ENCODE measurements at places on chromosomes 5 and 9.

- no peak for DNase-seq
Measured at GRCh38 chr9:7171396-7172153, 413.8 kb downstream of the KDM4C start.

GRCh38 chr5:124000538-124000937, 488.6 kb downstream of the CSNK1G3 start:
- no peak for DNase-seq

DNA sequence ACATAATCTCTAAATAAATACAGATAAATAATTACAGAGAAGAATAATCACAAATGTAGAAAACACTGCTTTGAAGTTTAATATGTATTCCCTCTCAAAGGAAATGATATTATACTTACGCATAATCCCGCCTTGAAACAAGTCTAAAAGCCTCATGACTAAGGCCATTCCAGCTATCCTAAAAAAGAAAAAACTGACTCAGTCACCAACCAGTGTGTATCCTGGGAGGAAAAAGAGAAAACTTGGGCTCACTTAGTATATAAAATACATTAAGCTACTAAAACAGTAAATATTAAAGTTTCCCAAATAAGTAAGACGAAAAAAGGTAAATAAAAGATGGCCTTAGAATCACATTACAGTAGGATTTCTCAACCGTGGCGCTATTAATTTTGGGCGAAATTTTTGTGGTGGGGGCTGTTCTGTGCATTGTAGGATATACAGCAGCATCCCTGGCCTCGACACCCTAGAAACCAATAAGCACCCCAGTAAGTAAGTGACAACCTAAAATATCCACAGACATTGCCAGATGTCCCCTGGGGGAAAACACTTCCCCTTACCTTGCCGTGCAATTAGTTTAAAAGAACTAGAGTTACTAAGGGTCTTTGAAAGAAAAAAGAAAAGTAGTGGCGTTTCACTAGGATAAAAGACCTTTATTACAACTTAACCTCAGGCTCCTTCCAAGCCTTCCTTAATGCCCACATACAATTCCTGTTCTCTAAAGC, 1.1 kb downstream of the HSPA9 start:
- DNase-seq, result no peak

- DNase-seq, result no peak
Measured at GRCh38 chr9:4854265-4854590, 61.5 kb downstream of the RCL1 start.

GRCh38 chr9:132077881-132078698, 1.6 kb downstream of the MED27 start:
- peak; percentile 46 for DNase-seq

- DNase-seq, result no peak
Measured at GRCh38 chr9:108322326-108323098, 533.3 kb downstream of the ACTL7B start.

DNA sequence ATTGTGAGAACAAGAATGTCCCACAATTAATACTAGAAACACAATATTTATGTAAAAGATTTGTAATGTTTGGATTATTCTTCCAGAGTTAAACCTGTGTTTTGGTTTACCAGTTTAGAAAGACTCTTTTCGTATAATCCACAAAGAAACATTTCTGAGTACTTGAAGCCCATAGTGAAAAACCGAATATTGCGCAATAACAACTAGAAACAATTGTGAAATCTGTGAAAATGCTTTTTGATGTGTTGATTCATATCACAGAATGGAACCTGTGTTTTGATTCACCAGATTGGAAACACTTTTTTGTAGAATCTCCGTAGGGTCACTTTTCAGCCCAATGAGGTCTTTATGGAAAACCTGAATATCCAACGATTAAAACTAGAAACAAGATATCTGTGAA, 386.2 kb downstream of the PRDM9 start:
- DNase-seq, result no peak

- no peak for DNase-seq
Measured at GRCh38 chr9:103713631-103714030, 380.5 kb upstream of the SMC2 start.

- no peak for DNase-seq
Measured at GRCh38 chr9:129235931-129236331, 57.9 kb upstream of the IER5L start.
